Fibroblast of skin of right biceps (primary cell): ENCODE measurements at places on chromosomes 7 and 10.

- DNase-seq: no peak
Observed at GRCh38 chr7:108659867-108660266, 90.2 kb downstream of the DNAJB9 start.

- DNase-seq: peak; percentile 0
Observed at GRCh38 chr7:48899932-48900331, 24.4 kb upstream of the CDC14C start.

GRCh38 chr7:96277921-96278320 lies 44.0 kb downstream of the SLC25A13 start:
- no peak for DNase-seq

- peak; percentile 61 for DNase-seq
Observed at GRCh38 chr7:28433699-28434219, 21.4 kb downstream of the CREB5 start.

DNA sequence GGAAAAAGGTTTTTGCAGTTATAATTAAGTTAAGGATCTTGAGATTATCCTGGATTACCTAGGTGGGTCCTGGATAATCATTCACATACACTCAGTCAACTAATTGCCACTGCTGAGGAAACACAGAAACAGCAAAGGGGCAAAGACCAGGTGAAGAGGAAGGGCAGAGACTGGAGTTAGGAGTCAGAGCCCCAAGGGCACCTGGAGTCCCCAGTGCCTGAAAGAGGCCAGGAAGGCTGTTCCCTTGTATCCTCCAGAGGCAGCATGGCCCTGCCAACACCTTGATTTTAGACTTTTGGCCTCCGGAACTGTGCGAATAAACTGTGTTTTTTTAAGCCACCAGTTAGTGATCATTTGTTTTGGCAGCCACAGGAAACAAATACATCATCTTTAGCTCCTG lies 24.6 kb downstream of the PRR15 start:
- no peak for DNase-seq

DNA sequence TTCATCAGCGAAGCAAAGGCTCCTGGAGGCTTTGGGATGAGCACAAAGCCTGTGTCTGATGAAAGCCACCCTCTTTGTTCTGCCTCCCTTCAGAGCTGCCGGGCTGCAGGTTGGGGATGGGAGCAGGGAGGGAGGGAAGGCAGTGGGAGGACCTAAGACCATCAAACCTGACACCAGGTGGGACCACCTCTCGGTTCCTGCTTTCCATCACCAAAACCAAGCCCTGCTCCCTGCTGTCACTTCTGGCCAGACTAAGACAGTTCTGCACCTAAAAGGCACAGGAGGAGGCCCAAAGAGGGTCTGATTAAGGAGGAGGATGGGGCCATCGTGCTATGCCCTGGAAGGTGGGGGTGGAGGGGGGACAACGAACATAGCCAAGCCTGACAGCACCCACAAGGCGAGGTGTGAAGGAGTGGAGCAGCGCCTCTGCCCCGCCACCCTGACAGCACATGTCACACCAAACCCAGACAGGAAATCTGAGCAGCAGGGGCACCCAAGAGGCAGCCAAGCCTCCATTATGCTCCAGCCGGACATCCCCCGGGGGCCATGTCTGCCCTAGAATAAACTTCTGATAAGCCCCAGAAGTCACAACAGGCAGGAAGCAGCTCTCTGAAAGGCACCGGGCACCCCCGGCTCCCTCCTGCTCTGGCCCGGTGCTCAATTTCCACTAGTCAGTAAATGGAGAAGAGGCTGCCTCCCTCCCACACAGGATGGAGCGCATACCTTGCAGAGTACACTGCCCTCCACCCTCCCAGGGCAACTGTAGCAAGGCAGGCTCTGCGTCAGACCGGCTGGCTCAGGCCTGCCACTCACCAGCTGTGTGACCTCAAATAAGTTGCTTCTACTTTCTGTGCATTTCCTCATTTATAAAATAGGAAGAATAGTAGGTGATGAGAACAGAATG lies 48.9 kb downstream of the DLG5 start:
- DNase-seq: no peak

- DNase-seq: peak; percentile 87
Observed at GRCh38 chr7:151459726-151460473, 20.0 kb upstream of the CRYGN start.

DNA sequence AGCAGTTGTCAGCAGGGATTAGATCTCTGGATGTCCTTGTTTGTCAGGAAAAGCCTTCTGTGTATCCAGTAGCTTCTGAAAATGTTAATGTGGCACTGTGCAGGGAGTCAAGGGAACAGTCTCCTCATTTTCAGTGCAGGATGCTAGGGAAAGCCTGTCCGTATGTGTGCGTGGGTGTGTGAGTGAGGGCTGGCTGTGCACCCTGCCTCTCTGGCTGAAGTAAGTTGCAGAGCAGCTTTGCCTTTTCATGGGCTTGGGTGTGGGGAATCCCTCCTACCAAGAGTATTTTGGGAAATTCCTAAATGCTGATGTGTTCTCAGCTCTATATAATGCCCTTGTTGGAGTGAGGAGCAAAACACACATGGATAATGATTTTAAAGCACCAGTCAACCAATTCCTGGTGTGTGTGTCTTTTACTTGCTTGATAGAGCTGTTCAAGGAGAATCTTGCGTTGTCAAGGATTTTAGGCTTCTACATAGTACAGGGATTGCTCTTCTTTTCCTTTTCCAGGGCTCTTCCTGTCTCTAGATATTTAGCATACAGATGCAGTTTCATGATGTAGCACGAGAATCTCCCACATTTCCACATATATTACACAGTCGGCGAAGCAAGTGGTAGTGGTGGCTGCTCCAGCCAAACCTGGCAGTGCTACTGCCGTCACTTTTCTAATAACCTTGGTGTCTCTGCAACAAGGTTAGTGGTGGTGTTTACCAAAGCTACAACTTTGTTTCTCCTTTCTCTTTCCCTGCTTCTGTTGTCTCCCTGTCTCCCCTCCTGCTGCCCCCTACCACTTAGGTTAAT lies 92.8 kb downstream of the MCU start:
- peak; percentile 93 for DNase-seq

DNA sequence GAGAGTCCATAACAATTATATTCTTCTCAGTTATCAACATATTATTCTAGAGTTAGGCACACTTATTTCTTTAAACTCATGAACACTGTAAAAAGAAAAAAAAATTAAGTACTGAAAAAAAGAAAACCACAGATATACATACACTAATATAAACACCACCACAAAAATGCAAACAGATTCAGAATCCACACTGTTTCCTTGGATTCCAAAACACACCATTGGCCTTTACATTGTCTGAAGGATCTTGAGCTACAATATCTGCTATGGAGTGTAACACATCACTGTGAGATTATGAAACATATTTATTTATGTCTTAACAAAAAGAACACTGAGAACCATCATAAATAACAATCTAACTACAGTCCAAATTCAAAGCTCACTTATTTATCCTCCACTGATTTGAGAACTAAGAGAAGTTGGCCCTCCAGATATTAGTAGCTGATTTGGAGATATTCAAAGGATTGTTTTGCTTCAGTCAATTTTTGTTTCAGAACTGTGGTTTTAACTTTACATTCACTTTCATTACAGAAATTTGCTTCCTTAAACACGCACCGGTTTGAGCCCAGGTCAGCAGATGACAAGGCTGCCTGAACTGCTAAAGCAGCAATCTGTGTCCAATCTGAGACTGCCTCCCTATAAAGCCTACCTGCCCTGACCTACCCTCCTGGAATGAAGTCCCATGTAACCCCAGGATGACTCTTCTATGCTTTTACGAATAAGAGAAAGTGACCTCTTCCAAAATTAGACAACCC lies 47.0 kb upstream of the CDK1 start:
- DNase-seq: peak; percentile 3

GRCh38 chr10:62681211-62681940 lies 123.1 kb upstream of the ADO start:
- DNase-seq: peak; percentile 26

DNA sequence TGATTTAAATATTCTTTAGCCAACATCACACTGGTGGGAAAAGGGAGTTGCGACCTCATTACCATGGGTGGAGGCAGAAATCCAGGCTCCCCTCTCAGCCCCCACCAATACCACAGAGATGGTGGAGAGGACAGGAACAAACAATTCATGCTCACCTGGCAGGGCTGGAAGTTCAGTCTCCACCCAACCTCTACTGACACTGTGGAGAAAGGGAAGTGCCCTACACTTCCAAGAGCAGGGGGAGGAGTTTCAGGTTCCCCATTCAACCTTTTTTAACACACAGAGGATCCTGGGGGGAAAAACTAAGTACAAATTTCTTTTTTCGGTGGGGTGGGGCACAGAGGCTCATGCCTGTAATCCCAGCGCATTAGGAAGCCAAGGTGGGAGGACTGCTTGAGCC lies 210.1 kb upstream of the KCTD7 start:
- no peak for DNase-seq

DNA sequence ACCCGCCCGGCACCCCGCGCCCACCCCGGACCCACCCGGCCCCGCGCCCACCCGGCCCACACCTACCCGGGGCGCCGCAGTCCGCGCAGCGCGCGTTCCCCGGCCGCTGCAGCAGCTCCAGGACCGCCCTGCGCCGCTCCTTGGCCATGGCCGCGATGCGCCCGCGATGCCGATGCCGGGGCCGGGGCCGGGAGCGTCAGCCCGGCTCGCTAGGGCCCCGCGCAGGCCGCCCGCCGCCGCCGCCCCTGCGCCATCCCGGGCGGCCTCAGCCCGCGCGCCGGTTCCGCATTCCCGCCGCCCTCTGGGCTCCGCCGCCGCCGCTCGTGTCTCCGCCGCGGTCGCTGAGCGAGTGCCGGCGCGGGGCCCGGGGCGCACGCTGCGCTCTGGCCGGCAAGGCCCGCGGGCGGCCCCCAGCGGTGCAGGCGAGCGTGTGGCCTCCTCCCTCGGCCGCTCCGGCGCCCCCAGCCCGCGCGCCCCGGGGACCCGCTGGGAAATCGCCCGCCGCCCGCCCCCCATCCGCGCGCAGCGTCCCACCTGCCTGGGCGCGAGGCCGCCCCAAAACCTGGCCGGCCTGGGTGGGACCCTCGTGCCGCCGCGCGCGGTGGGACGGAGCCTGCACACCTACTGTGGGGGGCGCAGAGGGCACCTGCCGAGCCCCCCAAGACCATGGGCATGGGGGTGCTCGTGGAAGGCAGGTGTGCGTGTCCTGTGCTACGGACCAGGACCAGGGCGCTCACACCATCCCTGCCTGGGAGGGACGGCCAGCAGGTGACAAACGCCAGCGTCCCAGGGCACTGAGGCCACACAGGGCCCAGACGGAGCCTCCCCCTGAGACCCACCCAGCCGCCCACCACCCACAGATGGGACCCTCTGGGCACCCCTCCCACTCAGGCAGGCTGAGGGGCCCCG lies at the start of gene ADAP1:
TSS of gene ADAP1 (minus strand) at position 351 of the 909 bp plus-strand sequence. CDS start at position 148, 203 bp downstream.
- peak; percentile 45 for DNase-seq

- DNase-seq: no peak
Observed at GRCh38 chr10:4049348-4049747, 264.3 kb upstream of the KLF6 start.

DNA sequence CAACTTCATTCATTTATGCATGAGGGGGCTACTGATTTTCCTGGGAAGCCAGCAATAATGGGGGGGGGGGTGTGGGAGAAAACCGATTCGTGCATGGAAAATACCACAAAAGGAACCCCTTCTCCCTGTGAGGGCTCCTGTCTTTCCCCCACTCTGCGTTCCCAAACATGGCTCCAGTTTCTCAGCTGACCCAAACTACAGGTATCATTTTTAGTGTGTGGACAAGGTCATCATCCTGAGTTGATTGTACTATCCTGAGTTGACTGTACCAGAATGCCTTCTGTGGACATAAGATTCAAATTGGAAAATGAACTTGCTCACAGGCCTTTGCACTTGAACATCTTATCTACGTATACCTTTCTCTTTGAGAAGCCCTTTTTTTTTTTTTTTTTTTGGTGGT lies 49.9 kb downstream of the ZRANB1 start:
- DNase-seq: no peak

DNA sequence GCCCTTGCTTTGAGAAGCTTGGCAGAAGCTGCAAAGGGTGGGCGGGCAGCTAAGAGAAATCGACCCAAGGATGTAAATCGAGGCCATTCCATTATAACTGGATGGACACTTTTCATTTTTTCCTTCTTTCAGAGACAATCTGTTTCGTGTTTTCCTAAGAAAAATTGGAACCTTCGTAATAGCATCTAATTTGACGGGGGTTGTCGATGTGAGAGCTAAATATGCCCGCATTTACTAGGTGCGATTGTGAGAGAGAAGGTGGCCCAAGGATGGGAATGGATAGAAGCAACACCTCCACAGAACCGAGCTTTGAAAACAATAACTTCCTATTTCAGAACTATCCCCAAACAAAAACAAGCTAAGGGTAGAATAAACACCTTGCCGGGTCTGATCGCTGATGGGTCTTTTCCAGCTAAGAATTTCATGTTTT lies 848 bp upstream of the HOXA4 start:
- no peak for DNase-seq

- no peak for DNase-seq
Observed at GRCh38 chr10:14233566-14233965, 97.2 kb downstream of the FRMD4A start.

DNA sequence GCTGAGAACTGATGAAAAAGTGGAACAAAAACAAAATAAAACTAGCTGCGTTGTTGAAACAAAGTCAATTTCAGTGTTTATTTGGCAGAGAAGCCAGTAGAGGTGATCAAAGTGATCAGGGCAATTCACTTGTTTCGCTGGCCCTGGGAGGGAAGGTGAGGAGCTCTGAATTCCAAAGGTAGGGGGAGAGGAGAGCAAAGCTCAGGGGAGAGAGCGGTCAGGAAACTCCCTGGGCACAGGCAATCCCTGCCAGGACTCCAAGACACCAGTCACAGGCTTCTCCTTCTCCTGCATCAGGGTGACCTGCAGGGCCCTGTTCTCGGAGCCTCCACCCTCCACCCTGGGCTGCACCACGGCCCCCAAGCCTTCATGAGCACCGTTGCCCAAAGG lies 6.8 kb upstream of the KIAA1217 start:
- no peak for DNase-seq

DNA sequence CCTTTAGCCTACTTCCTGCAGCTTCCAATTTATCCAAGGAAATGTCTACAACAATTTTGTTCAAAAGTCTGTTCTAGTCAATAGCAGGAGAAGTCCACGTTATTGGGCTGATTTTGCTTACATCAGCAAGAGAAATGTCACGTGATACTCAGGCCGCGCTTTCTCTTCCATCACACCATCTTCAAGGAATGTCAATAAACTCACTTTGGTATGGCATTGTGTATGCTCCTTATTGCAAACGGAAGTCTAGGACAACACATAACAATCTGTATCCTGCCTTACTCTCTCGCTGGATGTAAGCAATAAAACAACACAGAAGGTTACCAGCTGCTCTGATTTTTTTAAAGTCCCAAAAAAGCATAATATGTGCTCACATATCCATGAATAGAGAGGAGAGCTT lies 17.1 kb upstream of the STK17A start:
- DNase-seq: peak; percentile 69

DNA sequence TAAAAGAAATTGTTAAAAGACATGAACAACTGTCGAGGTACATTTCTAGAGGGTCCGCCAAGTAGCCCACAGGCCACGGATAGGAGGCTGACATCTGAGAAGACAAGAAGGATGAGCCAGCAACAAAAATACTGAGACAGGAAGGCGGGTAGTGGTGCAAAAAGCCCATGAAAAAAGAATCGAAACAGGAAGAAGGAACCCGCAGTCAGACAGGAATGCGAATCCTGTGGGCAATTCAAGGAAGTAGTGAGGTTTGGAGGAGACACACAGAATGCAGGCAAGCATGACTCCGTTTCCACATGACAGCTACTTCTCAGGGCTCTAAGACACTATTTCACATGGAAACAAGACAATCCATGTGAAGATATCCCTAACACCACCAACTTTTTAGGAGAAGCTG lies 125.2 kb downstream of the DOCK4 start:
- peak; percentile 40 for DNase-seq

- no peak for DNase-seq
Observed at GRCh38 chr7:74051629-74052410, 23.8 kb downstream of the ELN start.
